ENCODE measurements at places on chromosomes 13 and 19.

DNA sequence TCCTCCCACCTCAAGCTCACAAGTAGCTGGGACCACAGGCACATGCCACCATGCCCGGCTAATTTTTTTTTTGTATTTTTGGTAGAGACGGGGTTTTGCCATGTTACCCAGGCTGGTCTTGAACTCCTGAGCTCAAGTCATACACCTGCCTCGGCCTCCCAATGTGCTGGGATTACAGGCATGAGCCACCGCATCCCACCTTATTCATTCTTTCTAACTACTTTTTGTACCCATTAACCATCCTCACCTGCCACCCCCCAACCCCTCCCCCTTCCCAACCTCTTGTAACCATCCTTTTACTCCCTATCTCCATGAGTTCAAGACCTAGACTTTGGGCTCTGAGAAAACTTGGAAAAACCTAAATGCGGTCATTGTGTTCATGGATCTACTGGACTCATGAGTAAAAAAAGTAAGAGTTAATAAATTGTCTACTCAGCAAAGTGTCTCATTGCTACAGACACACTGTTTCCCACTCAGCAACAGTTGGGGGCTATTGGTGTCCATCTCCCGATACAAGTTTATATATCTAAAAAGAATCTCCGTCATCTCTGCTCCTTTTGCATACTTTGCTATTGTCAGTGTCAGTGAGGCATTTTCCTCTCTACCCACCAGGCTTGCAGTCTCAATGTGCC, 44.1 kb upstream of the MEDAG start:
- no peak for DNase-seq

DNA sequence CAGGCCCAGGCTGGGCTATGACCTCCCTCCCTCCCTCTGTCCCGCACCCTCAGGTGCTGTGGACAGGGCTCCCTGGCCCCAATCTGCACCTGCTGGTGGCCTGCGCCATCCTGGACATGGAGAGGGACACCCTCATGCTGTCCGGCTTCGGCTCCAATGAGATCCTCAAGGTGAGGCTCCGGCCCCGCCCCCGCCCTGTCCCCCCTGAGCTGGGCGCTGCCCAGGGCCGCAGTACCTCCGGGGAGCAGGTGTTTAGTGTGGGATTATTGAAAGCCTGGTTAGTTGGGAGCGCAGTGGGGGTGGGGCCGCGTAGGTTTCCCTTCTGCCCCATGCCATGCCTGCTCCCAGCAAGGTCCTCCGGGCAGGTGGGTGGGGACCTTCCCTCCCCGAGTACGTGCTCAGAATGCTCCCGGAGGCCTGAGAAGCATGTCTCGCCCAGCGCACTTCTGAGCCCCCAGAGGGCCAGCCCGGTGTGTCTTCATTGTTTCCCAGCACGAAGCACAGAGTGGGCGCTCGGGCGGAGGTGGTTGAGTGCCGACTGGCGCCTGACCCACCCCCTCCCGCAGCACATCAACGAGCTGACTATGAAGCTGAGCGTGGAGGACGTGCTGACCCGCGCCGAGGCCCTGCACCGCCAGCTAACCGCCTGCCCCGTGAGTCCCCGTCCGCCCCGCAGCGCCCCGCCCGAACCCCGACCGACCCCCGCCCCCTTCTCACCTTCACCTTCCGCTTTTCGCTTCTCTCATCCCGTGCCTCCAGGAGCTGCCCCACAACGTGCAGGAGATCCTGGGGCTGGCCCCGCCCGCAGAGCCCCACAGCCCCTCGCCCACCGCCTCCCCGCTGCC, 8.8 kb downstream of the IL4I1 start:
- no peak for DNase-seq

DNA sequence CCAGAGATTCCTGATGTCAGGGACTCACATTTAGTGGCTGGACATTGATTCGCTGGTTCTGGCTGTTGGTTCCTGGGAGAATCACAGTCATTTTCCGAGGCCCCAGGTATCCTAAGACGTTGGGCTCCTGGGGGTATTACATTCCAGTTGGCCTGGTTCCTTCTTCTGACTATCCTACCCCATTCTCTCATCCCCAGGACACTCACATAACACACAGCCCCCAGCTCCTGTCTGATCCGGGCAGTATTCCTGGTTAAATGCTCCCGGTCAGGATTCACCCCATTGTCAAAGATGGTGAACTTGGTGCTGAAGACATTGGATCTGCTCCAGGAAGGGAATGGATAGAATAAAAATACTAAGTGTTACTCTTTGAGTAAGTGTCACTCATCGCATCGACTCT, 11.5 kb downstream of the PPP1R15A start:
- DNase-seq, result no peak

DNA sequence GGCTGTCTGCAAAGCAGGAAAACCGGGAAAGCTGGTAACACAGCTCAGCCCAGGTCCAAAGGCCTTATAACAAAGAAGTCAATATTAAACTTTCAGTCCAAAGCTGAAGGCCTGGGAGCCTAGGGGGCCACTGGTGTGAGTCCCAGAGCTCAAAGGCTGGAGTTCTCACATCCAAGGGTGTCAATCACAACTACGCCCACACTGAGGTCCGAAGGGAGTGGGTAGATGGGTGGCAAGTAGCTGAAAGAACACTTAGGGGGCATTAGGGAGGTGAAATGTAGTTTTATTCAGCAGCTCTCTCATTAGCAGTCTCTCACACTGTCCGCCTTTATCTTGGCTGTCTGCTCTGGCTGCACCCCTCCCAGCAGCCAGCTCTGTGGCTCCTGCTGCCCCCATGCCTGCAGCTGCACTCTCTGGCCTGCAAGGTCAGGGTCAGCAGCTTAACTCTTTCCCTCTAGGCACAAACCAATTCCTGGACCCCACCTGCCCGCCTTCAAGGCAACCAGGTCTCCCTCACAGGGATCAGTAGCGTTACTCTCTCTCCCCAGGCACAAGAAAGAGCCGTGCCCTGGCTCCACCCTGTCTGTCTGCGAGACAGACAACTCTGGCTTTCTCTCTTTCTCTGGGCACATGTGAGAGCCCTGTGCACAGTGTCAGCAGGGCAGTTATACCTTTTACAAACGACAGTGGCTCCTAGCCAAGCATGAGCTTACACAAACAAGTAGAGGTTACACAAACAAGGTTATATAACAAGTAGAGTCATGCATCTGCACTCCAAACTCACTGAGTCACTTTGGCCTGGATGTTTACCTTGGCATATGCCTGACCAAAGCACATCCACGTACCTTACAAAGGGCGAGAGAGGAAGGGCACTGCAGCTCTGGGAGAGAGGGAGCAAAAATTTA, 249.4 kb upstream of the PCDH20 start:
- DNase-seq, result no peak

Measured in iPS DF 19.7 (cell line).